Astrocyte of the cerebellum (primary cell): ENCODE measurements at places on chromosomes 11 and 22.

DNA sequence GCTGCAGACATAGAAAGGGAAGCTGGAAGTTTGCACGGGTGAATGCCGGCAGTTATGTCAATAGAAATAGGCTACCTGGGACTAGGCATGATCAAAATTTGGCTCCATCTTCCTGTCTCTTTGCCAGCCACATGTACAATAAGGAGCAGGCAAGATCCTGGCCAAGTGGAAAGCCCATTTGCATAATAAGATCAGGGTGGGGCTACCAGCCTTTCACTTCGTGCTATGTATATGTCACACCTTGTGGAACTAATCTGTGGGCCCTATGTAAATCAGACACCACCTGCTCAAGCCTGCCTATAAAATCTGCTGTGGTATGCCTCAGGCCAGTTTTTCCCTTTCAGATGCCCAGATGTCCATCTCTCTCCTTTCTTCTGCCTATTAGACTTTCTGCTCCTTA is 79.3 kb upstream of the DRD2 start:
- no peak for DNase-seq

- no peak for DNase-seq
Measured at GRCh38 chr11:65540290-65541092, 15.6 kb downstream of the SCYL1 start.

- DNase-seq: no peak
Measured at GRCh38 chr22:26269572-26269971, 100.3 kb downstream of the SEZ6L start.

DNA sequence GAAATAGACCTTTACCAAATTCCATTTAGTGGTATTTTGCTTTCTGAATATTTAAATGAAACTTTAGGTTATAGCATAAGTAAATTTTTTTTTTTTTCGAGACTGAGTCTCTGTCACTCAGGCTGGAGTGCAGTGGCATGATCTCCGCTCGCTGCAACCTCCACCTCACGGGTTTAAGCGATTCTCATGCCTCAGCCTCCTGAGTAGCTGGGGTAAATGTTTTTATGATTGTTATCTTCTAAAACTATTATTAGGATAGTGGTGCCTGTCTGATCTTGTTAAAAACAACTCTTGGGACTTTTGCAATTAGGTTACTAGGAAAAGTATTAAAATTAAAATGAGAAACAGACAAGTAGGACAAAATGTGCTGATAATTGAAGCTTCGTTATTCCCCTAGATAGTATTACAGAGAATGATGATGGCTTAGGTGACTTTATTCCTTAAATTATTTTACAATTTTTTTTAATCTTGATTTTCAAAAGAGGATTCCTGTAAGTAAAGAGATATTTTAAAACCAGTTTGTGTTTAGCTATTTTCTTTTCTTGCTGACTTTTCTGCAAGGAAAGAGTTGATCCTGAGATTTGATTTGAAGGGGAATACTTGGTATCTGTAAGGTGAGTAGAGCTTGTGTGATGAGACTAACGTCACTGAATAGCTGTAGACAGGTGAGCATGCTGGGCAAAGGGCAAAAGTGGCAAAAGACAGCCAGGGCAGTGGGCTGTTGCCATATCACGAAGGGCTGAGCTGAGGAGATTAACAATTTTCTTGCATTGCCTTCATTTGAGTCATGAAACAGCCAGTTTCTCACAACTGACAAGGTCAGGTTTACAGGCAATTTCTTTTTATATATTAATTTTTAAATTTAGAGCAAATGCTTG is 20.8 kb downstream of the CRKL start:
- DNase-seq: no peak

DNA sequence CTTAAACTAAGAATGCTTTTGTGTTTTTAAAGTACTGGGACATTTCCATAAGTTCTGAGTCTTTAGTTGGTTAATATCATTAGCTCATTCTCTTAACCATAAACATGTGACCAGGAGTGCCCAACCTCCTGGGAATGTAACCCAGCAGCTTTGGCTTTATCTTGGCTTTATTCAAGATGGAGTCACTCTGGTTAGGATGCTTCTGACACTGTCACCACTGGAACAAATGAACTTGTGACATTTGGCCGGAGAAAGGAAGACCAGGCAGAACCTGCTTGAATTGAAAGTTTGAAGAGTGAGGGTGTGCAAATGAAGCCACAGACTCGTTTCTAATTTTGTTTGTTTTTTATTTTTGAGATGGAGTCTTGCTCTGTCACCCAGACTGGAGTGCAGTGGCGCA is 54.6 kb downstream of the OSBP2 start:
- DNase-seq: no peak

- DNase-seq: no peak
Measured at GRCh38 chr22:19612866-19613572, 88.8 kb upstream of the CLDN5 start.

DNA sequence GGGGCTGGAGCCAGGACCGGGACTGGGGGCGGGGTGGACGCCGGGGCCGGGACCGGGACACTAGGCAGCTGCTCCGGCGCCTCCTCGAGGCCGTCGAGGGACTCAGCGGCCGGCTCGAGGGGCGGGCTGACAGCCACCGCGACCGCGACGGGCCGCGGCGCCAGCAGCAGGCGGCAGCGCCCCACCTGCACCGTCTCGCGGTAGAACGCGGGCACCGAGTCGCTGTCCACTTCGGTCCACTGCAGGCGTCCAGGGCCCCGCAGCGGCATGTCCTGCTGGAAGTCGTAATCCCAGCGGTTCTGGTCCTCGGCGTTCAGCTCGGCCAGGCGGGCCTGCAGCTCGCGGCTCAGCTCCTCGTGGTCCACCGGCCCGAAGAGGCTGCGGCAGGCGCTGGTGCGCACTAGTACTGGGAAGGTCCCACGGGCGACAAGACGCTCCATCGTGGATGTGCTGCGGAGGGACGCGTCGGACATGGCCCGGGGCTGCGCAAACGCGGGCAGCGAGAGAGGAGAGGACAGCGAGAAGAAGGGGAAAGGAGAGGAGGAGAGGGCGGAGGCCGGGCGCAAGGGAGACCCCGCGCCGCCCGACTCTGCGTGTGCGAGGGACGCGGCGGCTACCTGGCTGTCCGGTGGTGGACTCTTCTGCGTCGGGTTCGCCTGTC is 428 bp downstream of the CDKN1C start:
- DNase-seq: no peak

- DNase-seq: no peak
Measured at GRCh38 chr22:39173050-39173706, 20.7 kb upstream of the CBX7 start.

GRCh38 chr11:79860336-79860735 is 419.5 kb upstream of the TENM4 start:
- no peak for DNase-seq

GRCh38 chr11:11036848-11037732 is 179.2 kb upstream of the ZBED5 start:
- DNase-seq: peak; percentile 71

DNA sequence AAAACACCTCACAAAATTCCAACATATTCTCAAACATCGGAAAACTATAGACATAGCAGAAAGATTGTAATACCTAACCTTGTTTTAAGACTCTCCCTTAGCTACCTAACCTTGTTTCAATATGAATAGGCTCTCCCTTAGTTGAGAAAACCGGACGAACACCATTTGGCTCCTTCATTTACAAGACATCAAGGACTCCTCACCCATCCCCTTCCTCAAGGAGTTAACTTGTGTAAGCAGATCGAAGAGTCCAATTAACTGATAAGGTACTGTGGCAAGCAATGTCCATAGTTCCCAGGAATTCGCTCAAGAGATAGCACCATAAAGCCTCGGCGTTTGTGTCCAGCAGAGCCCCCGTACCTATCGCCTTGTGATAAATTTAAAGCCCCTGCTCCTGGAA is 4.6 kb upstream of the ACRV1 start:
- DNase-seq: no peak

- DNase-seq: no peak
Measured at GRCh38 chr11:3831378-3832239, 9.2 kb downstream of the RHOG start.

- DNase-seq: no peak
Measured at GRCh38 chr11:6371825-6372224, 18.4 kb upstream of the SMPD1 start.

GRCh38 chr22:20087319-20088262 is 7.5 kb downstream of the DGCR8 start:
- DNase-seq: no peak

- DNase-seq: peak; percentile 78
Measured at GRCh38 chr11:69636512-69637197, 4.3 kb upstream of the CCND1 start.

- no peak for DNase-seq
Measured at GRCh38 chr11:2924821-2925675, 4.2 kb downstream of the PHLDA2 start.

DNA sequence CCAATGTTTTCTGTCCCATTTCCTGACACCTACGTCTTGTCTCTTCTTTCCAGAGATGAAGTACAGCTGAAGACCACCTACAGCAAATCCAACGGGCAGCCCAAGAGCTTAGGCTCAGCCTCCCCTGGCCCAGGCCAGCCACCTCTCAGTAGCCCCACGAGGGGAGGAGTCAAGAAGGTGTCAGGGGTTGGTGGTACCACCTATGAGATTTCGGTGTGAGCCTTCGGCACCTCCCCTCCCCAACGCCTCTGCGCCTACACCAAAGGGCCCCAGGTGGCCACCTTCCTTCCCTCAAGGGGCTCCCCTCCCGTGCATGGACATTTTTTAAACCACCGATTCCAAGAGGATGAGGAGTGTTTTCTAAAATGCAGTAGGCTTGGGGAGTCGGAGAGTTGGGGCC is 12.2 kb downstream of the MED19 start:
- no peak for DNase-seq

DNA sequence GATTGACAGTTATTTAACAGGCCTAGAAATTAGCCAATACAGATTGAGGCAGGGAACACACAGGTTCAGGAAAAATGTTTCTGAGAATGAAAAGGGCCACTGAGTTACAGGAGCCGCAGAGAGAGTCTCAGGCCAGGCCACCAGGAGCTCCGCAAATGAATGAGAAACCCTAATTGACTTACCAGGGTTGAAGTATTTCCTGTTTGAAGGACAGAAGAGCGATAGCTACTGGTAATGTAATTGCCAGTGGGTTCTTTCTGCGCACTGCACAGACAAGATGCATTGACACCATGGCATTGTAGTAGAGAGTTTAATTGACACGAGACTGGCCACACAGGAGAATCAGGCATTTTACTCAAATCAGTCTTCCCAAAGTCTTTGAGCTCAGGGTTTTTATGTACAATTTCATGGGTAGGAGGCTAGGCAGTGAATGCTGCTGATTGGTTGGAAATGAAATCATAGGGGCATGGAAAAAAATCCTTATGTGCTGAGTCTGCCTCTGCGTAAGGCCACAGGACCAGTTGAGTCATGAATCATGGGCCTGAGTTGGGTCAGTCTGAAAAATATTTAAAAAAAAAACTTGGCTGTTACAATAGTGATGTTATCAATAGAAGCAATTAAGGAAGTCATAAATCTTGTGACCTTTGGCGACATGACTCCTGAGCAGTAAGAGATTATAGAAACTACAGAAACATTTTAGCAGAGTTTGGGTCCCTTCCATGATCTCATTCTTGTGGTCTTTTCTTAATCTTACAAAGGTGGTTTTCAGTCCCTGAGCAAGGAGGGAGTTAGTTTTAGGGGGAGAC is 203.8 kb downstream of the CASP12 start:
- peak; percentile 72 for DNase-seq

GRCh38 chr11:120643284-120643683 is 131.7 kb downstream of the GRIK4 start:
- no peak for DNase-seq

- DNase-seq: no peak
Measured at GRCh38 chr22:47376901-47377505, 614.6 kb downstream of the TBC1D22A start.

GRCh38 chr11:78039919-78040671 is 17.0 kb upstream of the KCTD14 start:
- DNase-seq: no peak

DNA sequence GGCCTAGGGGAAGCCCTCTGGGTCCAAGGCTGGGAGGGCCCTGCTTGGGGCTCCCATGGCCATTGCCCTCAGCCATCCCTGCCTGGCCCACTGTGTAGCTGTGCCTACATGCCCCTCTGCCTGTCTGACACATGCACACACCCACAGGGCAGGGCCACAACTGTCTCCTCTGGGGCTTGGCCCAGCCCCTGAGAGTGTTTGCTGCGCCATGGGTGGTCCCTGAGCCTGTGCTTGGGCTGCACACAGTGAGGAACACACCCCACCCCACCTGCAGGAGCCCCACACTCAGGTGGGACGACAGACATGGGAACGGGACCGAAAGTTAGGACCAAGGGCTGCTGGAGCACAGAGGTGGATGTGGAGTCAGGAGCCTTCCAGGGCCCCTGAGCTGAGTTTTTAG is 489.5 kb downstream of the TBC1D22A start:
- DNase-seq: no peak

GRCh38 chr22:22576244-22576988 is 17.4 kb upstream of the PRAME start:
- peak; percentile 3 for DNase-seq

GRCh38 chr11:122155765-122156527 is 39.9 kb upstream of the BLID start:
- no peak for DNase-seq

- no peak for DNase-seq
Measured at GRCh38 chr11:802693-803466, 2.2 kb downstream of the PIDD1 start.

GRCh38 chr11:69391192-69392103 is 90.0 kb upstream of the LINC01488 start:
- DNase-seq: no peak

DNA sequence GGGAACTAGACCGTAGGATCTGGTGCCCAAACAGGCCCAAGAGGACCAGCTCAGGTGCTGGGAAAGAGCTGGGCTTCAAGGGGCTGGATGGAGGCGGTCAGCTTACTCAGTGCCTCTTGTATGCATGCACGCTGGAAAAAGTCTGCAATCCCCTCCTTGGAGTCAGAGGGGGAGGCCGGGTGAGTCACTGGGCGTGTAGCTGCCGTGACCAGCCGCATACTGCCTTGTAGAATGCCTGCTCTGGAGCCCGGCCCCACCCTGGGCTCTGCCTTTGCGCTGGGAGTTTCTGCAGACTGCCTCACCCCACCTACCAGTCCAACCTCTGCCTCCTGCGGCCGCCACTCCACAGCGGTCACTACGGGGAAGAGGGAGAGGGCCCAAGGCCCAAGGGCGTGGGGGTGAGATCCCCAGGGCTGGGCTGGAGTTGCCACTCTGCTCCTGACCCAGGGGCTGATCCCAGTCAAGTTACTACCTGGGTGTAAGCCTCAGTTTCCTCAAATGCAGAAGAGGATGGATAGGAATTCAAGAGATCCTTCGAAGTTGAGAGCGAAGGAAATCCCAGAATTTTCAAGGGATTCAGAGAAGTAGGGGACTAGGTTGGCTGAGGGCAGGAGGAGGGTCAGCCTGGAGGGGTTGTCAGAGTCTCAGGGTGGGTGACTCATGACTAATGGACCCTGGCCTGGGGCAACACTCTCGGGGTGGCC is 4.2 kb downstream of the MRGPRF start:
- DNase-seq: peak; percentile 90

- no peak for DNase-seq
Measured at GRCh38 chr11:64745189-64745520, 1.2 kb upstream of the RASGRP2 start.
